ENCODE measurements at places on chromosomes 16 and 17. TPM values are rescaled to one million over a fixed set of nuclear protein-coding genes. Genes with fewer than 3 reads are reported as not detected.

Gene KRT15
- total RNA-seq, result 0.78 TPM

Gene BANP
- total RNA-seq, result 27.3 TPM

Gene MYH13
- total RNA-seq, result not detected

Gene TEKT1
- total RNA-seq, result not detected

Gene RNPS1
- 120 TPM for total RNA-seq

Gene CD7
- total RNA-seq, result 0.90 TPM

Gene ITFG1
- 40.2 TPM for total RNA-seq

Gene TOP2A
- total RNA-seq, result 3.9 TPM

Gene CFAP52
- total RNA-seq, result 0.22 TPM

Gene GP1BA
- total RNA-seq, result not detected

Gene IGSF6
- total RNA-seq, result 0.60 TPM

Gene KRT25
- total RNA-seq, result not detected

Gene FBXW10
- total RNA-seq, result not detected

Gene C17orf107
- total RNA-seq, result 2.0 TPM

DNA sequence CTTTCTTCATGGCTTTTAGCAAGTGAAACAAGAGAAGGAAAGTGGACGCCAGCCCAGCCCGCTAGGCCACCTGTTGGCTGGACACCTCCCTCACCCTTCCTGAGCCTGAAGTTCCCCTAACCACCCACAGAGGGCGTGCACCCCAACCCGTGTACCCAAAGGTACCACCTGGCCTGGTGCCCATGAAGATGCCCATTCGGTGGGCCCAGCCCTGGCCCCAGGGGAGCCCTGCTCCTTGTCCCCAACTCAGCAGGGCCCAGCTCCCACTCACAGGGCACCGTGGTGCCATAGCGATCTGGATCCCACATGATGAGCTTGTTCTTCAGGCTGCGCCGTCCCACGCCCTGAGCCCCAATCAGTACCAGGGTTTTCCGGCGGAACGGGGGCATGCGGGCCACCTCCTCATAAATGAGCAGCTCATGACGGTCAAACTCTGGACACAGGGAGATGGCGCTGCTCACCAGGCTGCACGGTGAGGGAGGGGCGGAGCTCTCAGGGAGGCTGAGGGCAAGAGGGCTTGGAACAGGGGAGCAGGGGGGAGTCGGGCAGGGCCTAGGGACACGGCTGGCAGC lies 26.8 kb downstream of the MPP2 start:
- no peak for DNase-seq
- H3K4me1 ChIP-seq, result no peaks in the 10 kb centered on the region
- H3K4me3 ChIP-seq, result no peak overlapping the region
- H3K36me3 ChIP-seq, result peaks cover 21% of the 10 kb centered on the region

GRCh38 chr16:24971718-24972117 lies 43.5 kb downstream of the ARHGAP17 start:
- no peaks in the 10 kb centered on the region for H3K27me3 ChIP-seq
- peaks cover 6% of the 10 kb centered on the region for H3K36me3 ChIP-seq
- H3K27ac ChIP-seq, result no peak overlapping the region
- DNase-seq, result no peak
- no peak overlapping the region for H3K4me3 ChIP-seq
- H3K4me1 ChIP-seq, result peaks cover 2% of the 10 kb centered on the region

DNA sequence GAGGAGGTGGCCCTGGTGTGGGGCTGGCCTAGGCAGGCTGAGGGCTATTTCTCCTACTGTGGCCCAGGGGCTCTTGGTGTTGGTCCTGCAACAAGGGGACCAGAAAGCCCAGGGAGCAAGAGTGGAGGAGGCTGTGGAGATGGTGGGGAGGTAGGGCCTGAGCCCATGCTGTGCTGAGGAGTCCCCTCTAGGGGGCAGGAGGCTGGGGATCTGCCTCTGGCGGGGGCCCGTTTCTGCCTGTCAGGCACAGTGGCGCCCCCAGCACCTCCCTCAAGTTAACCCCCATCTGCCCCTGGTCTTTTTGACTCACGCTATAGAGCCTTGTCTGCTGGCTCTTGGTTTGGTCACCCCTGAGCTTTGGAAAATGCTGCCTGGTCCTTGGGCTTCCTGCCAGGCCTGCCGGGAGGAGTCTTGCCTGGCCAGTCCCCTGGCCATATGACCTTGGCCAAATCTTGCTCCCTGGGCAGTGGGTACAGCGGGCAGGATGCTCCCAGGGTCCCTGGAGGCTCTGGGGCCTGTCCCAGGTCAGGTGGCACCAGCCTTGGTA lies 5.9 kb downstream of the BAIAP2 start:
- H3K36me3 ChIP-seq, result no peaks in the 10 kb centered on the region
- H3K27me3 ChIP-seq, result no peaks in the 10 kb centered on the region
- H3K4me3 ChIP-seq, result no peak overlapping the region
- DNase-seq, result no peak
- H3K27ac ChIP-seq, result no peak overlapping the region

GRCh38 chr17:2259769-2260536 lies 43.6 kb downstream of the SMG6 start:
- no peak overlapping the region for H3K4me3 ChIP-seq
- H3K36me3 ChIP-seq, result no peaks in the 10 kb centered on the region
- DNase-seq, result no peak
- H3K27me3 ChIP-seq, result no peaks in the 10 kb centered on the region

GRCh38 chr16:77823067-77823466 lies 34.7 kb downstream of the VAT1L start:
- no peak for DNase-seq
- no peaks in the 10 kb centered on the region for H3K27me3 ChIP-seq

DNA sequence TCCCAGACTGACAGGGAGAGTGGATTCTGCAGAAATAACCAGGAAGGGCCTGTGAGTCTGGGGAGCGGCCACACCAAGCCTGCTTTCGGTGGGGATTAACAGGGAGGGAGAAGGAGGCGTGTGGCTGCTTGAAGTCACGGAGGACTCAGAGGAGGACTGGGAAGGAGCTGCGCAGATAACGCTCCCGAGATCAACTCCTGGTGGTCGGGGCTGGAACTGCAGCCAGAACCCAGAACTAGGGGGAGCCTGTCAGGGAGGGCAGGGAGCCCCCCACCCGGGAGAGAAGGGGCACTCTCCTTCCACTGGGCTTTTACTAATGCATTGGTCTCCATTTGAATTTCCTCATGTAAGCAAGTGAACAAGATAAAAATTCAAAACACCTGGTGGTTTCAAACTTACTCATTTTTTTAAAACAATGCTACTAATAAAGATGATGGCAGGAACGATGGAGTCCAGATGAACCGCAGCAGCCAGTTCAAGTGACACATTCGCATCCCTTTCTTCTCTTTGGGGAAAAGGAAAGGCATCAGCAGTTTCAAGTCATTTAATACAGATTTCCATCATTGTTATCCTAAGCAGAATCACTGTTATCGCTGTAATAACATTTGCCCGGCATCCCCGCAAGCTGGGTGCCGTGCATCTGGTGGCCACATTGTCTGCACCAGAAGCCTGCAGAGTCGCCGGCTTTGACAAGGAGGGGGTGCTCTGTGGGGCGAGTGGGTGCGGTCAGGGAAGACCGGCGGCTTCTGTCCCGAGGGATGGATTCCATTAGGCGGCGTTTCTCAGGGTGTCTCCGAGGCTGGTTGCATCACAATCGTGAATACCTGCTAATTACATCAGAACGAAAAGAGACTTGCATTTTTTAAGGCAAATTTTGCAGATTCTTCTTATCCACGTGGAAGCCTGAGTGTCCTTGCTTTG lies 183.0 kb downstream of the FOXL1 start:
- no peaks in the 10 kb centered on the region for H3K4me1 ChIP-seq
- no peak overlapping the region for H3K27ac ChIP-seq
- no peaks in the 10 kb centered on the region for H3K27me3 ChIP-seq

GRCh38 chr16:84223456-84223855 lies 16.4 kb downstream of the KCNG4 start:
- DNase-seq, result no peak
- no peaks in the 10 kb centered on the region for H3K27me3 ChIP-seq
- peaks cover 8% of the 10 kb centered on the region for H3K4me1 ChIP-seq
- H3K36me3 ChIP-seq, result no peaks in the 10 kb centered on the region

- H3K27ac ChIP-seq, result no peak overlapping the region
- H3K4me3 ChIP-seq, result no peak overlapping the region
- no peaks in the 10 kb centered on the region for H3K4me1 ChIP-seq
- no peaks in the 10 kb centered on the region for H3K36me3 ChIP-seq
- no peaks in the 10 kb centered on the region for H3K27me3 ChIP-seq
Measured at GRCh38 chr16:7487574-7488323, 155.1 kb downstream of the RBFOX1 start.

DNA sequence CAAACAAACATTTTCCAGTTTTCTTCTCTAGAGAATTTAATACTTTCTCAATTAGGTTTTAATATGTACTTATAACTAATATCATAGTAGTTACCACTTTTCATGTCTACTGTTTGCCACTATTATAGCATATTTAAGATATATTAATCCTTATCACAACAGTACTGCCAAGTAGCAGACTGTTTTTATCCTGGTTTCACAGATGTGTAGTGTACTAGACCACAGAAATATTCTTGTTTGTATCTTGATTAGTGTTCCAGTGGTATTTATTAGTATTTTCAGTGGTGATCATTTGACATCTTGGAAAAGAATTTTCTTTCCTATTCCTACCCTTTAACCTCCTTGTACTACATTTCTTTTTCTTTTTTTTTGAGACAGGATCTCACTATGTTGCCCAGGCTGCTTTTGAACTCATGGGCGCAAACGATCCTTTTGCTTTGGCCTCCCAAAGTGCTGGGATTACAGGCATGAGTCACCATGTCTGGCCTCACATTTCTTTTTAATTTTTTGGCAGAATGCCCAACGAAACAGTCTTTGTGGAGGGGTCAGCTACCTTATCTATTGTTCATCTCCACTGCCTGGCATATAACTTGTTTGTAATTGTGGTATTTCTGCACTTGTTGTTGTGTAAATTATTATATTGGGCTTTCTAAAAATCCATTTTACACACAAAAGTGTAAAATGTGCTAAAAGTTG lies 27.2 kb downstream of the MAP2K4 start:
- DNase-seq, result no peak
- H3K27me3 ChIP-seq, result no peaks in the 10 kb centered on the region
- H3K4me1 ChIP-seq, result peaks cover 23% of the 10 kb centered on the region
- H3K4me3 ChIP-seq, result no peak overlapping the region

DNA sequence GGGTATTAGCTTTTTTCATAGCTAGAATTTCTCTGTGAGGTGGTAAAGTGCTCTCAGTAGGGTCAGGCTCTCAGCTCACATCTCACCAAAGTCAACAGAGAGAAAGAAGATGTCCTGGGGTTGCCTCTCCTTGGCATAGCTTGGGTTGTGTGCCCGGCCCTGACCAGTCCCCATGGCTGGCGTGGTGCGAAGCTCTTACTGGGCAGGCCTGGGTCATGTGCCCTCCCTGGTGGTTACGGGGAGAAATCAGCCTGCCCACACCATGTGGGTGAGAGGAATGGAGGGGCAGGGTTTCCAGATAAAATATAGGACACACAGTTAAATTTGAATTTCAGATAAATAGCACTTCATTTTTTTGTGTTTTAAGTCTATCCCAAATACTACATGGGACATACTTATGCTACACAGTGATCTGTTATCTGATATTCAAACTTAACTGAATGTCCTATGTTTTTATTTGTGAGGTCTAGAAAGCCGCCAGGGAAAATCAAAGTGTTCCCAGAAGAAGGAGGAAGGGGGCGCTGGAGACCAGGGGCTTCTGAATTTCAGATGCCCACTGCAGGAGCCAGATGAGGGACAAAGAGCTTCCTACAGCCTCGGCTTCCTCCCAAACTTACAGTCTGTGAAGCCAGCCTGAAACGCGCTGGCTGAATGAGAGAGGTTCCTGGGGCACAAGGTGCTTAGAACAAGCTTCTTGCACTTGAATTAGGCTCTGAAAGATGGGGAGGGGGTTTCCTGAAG lies 45.4 kb downstream of the NKD1 start:
- no peaks in the 10 kb centered on the region for H3K27me3 ChIP-seq
- H3K36me3 ChIP-seq, result no peaks in the 10 kb centered on the region
- H3K27ac ChIP-seq, result no peak overlapping the region
- no peaks in the 10 kb centered on the region for H3K4me1 ChIP-seq

DNA sequence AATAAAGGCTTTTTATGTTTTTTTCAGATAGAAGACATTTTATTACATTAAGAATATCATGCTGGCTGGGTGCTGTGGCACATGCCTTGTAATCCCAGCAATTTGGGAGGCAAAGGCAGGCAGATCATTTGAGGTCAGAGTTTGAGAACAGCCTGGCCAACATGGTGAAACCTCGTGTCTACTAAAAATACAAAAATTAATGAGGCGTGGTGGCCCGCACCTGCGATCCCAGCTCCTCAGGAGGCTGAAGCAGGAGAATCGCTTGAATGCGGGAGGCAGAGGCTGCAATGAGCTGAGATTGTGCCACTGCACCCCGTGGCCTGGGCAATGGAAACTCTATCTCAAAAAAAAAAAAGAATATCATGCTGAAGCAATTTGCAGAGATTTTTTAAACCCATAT lies 29.1 kb upstream of the HAPSTR1 start:
- H3K4me1 ChIP-seq, result no peaks in the 10 kb centered on the region
- H3K27ac ChIP-seq, result no peak overlapping the region
- no peak for DNase-seq
- H3K36me3 ChIP-seq, result no peaks in the 10 kb centered on the region

GRCh38 chr17:82339634-82340580 lies 6.3 kb upstream of the SECTM1 start:
- no peaks in the 10 kb centered on the region for H3K36me3 ChIP-seq
- no peak for DNase-seq
- H3K4me1 ChIP-seq, result no peaks in the 10 kb centered on the region
- H3K27me3 ChIP-seq, result peaks cover 8% of the 10 kb centered on the region
- H3K4me3 ChIP-seq, result peak overlapping the region; percentile 30

- H3K36me3 ChIP-seq, result no peaks in the 10 kb centered on the region
- peaks cover 33% of the 10 kb centered on the region for H3K4me1 ChIP-seq
- H3K4me3 ChIP-seq, result no peak overlapping the region
- no peak for DNase-seq
- H3K27ac ChIP-seq, result no peak overlapping the region
- no peaks in the 10 kb centered on the region for H3K27me3 ChIP-seq
Measured at GRCh38 chr17:42672038-42672437, 4.8 kb downstream of the PLEKHH3 start.

DNA sequence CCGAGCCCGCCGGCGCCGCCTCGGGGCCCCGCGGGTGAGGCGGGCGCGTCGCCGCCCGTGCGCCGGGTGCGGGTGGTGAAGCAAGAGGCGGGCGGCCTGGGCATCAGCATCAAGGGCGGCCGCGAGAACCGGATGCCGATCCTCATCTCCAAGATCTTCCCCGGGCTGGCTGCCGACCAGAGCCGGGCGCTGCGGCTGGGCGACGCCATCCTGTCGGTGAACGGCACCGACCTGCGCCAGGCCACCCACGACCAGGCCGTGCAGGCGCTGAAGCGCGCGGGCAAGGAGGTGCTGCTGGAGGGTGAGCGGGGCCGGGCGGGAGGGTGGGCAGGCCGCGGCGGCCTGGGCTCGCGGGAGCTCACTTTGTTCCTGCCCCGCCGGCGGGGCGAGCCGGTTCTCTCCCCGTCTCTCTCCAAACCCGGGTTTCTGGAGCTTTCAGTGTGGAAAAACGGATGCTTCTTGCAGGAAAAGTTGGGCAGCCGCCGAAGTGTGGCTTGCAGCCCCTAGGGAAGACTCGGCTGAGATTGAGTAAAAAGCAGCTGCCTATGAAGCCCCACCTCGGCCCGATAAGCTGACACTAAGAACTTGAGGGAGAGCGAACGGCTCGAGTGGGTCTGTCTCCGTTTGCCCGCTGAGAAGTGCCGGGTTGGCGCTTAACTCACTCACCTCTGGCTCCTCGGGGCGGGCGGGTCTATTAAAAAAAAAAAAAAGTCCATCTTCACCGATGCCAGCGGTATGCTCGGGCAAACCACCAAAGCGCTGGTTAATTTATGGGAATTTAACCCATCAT lies 677 bp downstream of the SNTB2 start:
- H3K27me3 ChIP-seq, result no peaks in the 10 kb centered on the region
- peak; percentile 31 for DNase-seq
- peak overlapping the region; percentile 94 for H3K27ac ChIP-seq
- H3K36me3 ChIP-seq, result no peaks in the 10 kb centered on the region
